ENCODE measurements at places on chromosomes 7 and 10.

DNA sequence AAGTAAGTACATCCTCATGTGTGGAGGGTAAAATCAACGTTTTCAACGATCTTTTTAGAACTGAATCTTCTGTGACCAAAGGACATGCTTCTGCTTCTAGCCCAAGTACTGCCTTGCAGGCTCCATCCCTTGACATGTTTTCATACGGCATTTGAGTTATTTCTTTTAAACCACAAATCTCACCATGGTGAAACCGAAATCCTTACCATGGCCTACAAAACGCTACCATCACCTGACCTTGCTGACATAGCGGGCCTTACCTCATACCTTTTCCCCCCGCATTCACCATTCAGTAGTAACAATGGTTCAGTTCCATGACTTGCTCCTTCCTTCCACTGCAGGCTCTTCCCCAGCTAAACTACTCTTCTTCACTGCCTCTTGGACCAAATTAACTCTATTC lies 3.5 kb downstream of the RNF216 start:
- DNase-seq, result no peak

DNA sequence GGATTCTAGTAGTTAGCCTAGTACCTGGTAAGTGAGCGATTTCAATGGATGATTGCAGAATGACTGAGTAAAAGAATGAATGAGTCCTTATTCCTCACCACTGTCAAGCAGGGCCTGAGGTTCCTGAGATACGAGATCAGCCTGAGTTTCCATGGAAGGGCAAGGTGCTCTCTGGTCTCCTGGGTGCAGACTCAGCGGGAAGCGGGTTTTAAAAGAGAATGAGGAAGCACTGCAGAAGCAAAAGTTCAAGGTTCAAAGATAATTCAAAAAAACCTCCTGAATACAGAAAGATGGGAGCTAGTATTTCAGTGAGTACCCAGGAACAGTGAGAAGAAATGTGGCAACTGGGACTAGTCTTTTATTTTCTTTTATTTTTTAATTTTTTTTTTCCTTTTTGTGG lies 4.3 kb downstream of the ZNF3 start:
- DNase-seq, result no peak

DNA sequence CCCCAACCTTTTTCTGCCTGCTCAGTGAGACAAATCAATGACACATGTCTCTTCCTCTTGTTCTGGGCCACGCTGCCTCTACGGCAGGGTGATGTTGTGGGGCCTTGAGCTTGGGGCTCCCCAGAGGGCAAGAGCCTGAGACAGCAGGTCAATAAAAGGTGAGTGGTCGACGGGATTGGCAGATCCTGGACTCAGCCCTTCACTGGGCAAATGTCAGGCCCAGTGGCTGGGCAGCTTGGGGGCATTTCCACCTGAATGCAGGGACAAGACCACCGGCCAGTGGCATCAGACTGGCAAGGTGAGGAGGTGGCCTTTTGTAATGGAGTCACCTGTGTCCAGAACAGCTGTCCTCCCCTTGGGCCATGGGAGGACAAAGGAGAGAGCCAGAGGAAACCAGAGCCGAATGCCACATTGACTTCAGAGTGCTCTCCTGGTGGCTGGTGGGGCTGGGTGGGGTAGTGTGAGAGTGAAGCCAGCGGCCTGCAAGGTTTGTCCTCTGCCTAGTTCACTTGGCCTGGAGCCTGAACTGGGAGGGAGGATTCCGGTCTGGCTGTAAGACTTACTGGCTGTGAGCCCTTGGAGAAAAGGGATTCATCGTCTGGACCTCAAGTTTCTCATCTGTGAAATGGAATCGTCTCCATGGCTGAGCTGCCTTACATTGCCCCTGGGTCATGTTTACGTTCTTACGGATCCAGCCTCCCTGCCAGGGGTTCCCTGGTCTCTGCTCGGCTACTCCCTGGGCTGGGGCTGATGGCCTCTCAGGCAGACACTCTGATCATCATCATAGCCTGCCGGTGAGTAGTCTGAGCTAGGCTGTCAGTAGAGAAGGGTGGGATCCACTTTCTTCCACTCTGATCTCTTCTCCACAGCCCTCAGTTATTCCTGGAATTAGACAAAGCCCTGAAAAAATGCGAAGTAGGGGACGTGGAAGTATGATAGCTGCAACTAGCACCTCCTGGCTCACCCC lies 25.4 kb upstream of the CRHR2 start:
- DNase-seq, result no peak

DNA sequence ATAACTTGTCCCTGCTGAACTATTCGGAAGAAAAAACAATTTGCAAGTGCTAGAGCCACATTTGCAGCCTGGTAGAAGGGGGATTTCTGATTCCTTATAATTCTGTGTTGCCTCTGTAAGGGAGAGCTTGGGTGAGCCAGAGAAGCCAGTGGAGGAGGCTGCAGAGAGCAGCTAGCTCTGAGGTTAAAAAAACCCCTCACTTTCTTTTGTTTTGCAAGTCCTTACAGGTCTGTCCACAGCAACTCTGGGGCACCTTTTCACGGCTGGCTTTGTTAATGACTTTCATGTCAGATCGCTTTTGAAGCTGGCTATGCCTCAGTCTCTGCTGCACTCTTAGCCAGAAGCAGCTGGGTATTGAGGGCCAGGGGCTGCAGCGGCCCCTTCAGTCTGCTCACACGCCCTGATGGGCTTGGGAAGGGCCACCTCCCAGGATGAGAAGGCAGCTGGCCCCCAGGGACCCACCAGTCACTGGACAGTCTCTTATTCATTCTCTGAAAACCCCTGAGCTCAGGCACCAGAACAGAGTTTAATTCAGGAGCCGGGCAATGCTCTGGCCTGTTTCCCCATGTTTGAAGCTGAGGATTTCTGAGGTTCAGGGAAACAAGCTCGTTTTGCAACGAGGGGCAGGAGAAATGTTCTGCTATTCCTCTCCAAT lies 30.9 kb downstream of the TRIM8 start:
- no peak for DNase-seq

DNA sequence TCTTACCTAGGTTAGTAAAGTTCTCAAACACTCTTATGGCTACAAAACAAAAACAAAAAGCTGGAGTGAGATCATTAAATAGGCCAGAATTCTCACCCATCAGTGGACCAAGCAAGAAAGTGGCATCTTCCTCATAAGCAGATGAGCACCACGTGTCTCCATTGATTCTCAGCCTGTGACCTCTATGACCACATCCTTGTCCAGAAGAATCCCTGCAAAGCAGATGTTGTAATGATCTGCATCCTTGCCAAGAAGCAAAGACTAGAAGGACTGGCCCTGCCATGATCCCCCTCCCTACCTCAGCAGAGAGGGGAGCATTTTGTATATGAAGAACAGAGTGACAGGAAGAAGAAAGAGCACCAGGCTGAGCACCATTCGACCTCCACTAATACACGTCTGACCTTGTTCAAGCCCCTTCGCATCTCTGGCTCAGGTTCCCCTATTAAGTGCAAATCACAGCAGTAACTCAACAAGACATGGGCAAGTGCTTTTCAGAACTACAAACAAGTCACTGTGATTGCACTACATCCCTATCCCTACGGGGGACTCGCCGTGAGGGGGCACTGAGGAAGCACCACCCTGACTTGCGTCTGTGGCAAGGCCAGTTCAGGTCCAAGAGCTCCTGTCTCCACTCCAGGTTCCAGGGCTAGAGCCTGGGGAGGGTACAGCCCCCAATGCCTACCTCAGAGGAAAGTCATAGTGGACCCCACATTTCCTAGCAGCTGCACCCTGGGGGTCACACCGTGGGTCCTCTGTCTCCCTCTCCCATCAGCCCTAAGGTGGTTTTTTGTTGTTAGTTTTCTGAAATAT lies 22.2 kb upstream of the RASSF4 start:
- DNase-seq, result no peak

Measured in T follicular helper cell (primary cell).